ENCODE measurements at places on chromosomes 2 and 18.

- peak; percentile 8 for DNase-seq
Measured at GRCh38 chr18:68172842-68173549, 541.9 kb downstream of the TMX3 start.

GRCh38 chr2:128736689-128737545, 418.2 kb upstream of the HS6ST1 start:
- DNase-seq = peak; percentile 95

GRCh38 chr2:10883801-10884478, 27.8 kb upstream of the KCNF1 start:
- DNase-seq = no peak

DNA sequence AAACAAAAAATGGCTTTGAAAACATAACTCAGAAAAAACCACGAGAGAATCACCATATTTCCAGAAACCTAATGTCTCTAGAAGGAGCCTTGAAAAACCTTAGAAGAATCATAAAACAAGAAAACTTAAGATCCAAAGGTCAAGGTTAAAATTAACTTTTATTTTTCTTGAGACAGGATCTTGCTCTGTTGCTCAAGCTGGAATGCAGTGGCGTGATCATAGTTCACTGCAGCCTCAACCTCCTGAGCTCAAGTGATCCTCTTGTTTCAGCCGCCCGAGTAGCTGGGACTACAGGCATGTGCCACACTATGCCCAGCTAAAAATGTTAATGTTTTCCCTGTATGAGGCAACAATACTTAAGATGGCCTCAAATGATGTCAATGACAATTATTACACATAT, 254.2 kb upstream of the SESTD1 start:
- DNase-seq = no peak

GRCh38 chr2:148999451-148999921, 39.0 kb upstream of the LYPD6B start:
- DNase-seq = no peak

- DNase-seq = peak; percentile 72
Measured at GRCh38 chr2:174699993-174700766, 64.1 kb downstream of the CHRNA1 start.

DNA sequence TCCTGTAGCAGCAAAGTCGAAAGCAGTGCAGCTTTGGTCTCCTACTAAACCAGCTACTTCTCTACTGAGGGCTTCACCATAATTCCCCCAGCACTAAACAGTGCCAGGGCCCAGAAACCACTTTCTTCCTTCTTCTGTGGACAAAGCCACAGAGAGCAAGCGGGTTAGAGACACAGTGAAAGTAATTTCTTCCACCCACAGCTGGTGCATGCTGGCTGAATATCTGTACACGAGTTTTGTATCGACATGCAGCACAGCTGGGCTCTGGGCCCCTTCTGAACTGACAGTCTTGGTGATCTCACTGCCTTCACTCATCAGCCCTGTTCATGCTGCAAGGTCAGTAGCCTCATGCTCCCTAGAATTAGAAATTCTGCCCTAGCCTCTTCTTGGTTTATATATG, 74.0 kb upstream of the SULT1C3 start:
- DNase-seq = no peak

DNA sequence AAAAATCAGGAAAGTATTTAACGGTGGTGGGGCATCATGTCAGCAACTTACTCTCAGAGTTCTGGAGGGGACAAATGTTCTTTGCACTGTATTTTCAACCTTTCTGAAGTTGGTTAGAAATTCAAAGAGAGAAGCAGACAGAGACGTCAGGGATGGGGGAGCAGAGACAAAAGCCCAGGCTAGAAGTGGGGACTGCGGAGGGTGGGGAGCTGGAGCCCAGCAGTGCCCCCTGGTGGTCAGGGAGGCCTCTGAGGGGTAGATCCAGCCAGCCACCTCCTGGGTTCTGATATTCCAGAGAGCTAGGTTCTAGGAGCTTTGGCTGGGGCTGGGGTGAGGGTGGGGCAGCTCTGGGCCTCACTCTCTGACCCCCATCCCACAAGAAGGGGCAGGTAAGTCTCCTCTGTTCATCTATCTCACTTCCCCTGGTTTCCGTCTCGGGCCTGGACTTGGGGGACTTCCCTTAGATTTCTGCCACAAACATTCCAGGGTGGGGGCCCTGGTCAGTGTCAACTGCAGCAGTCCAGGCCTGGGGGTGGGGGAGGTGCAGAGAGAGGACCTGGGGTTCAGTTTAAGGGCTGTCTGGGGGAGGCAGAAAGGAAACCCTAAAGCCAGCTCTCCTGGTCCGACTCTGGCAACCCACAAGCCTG, 8.9 kb downstream of the TNS1 start:
- peak; percentile 92 for DNase-seq

- no peak for DNase-seq
Measured at GRCh38 chr2:151251012-151251411, 10.7 kb downstream of the RBM43 start.

GRCh38 chr2:130844161-130844560, 7.4 kb downstream of the ARHGEF4 start:
- no peak for DNase-seq

DNA sequence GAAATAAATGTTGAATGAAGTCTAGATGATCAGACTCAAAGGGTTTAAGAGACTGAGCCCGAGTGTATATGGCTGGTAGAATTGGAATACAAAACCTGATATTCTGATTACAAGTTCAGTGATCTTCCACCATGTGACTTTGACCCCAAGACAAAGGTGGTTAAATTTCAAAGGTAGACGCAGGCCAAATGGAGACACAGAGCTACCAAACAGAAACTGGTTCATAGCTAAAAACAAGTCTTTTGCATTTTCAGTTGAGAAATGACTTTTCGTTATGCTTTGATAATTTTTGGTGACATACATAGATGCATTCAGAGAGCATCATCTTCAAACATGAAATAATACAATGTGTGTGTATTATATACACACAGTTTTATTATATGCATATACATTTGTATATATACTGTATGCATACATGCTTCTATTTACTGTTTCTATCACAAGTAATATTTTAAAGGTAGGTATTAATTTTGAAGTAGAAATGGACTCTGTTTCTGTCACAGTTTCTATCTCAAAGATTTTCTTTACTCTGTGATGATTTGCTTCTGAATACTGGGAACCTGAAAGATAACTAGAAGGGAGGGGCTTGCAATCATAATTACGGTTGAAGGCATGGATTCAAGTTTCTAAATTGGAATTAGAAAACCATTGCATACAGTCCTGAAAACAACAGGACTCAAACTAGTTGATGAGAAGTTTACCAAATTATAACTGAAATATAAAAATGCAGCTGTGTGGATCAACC, 142.3 kb downstream of the ABCA12 start:
- no peak for DNase-seq

DNA sequence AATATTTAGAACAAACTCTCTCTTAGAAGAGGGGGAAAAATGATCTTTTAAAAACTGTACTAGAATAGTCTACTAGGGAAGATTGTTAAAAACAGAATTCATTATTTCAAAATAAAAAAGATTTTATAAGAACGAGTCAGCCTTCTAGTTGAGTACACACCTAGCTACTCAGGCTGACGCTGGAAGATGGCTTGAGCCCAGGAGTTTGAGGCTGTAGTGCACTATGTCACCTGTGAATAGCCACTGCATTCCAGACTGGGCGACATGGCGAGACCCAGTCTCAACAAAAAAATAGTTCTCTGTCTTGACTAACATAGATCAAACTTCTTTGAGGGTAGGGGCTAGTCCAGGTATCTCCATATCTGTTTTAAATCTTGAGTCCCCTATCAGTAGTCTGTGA, 33.9 kb downstream of the ERLEC1 start:
- no peak for DNase-seq

DNA sequence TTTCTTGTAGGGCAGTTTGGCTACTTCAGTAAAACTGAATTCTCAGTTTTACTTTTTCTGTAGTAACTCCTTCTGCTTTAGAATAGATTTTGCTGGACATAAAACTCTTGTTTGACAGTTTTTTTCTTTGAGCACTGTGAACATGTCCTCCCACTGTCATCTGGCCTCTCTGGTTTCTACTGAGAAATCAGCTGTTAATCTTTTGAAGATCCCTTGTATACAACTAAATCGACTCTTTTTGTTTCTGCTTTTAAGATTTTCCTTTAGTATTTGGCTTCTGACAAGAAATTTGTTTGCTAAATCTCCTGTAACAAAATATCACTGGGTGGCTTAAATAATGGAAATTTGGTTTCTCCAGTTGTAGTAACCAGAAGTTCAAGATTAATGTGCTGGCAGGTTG, 570.9 kb upstream of the RAB6C start:
- no peak for DNase-seq

DNA sequence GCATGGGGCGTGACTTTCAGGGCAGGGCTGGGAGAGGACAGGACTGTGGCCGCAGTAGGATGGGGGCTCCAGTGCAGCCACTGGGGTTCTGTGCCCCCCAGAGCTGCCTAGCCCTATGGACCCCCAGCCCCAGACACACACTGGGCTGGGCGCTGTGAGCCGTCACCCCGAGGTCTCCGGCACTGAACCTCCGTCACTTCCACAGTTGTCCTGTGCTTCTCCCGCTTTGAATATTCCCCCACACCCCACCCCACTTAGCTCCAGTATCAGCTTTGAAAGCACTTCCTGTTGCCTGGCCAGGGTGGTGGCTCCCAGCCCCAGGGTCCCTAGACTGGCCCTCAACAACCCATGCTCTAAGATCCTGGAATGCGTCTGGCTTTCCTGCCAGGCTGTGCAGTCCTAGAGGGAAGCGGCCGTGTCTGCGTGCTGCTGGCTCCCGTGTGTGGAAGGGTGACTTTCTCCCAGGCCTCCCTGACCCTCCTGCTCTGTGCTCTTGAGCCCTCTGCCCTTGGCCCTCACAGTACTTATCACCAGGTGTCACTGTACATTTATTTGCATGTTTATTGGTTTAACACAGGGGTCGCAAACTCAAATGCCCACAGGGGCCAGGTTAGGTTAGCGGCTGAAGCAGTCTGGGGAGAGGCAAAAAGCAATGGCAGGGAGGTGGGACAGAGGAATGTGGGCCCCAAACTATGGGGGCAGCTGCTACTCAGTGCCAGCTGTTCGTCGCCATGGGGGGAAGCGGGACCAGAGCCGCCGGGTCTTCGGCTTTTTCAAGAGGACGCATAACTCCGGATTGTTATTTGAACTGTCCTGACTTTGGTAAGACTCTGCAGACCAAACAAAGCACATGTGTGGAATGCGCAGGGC, 9.9 kb downstream of the OBSL1 start:
- DNase-seq = no peak

GRCh38 chr2:37181726-37182684, 6.5 kb downstream of the SULT6B1 start:
- DNase-seq = no peak

GRCh38 chr2:64338910-64339500, 115.0 kb upstream of the LGALSL start:
- no peak for DNase-seq

GRCh38 chr18:67672716-67673115, 156.2 kb upstream of the DSEL start:
- DNase-seq = no peak

- DNase-seq = no peak
Measured at GRCh38 chr18:36756242-36756641, 72.6 kb downstream of the TPGS2 start.

GRCh38 chr2:58904095-58904494, 663.0 kb upstream of the FANCL start:
- DNase-seq = no peak

DNA sequence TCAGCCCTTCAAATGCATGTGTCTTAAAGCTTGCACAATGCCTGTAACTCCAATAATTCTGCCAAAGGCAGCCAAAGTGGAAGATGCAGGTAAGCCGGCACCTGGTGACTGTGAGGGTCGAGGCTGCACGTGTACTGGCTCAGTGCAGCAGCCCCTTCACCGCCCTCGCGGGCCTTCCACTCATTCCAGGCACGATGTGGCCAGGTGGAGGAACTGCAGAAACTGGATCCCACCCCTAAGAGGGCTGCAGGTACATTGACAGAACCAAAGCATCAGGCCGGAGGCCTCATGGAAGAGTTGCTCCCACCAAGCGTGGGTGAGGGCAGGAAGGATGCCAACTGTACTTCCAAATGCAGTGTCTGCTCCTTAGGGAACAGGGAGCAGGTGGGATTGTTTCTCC, 253.4 kb downstream of the HDAC4 start:
- DNase-seq = no peak

GRCh38 chr18:36580874-36581750, 247.7 kb downstream of the TPGS2 start:
- no peak for DNase-seq

- DNase-seq = no peak
Measured at GRCh38 chr18:62713651-62714247, 1.6 kb upstream of the PHLPP1 start.

- no peak for DNase-seq
Measured at GRCh38 chr2:43238176-43238575, 11.8 kb upstream of the ZFP36L2 start.

- DNase-seq = no peak
Measured at GRCh38 chr2:42239289-42239661, 70.1 kb downstream of the EML4 start.

DNA sequence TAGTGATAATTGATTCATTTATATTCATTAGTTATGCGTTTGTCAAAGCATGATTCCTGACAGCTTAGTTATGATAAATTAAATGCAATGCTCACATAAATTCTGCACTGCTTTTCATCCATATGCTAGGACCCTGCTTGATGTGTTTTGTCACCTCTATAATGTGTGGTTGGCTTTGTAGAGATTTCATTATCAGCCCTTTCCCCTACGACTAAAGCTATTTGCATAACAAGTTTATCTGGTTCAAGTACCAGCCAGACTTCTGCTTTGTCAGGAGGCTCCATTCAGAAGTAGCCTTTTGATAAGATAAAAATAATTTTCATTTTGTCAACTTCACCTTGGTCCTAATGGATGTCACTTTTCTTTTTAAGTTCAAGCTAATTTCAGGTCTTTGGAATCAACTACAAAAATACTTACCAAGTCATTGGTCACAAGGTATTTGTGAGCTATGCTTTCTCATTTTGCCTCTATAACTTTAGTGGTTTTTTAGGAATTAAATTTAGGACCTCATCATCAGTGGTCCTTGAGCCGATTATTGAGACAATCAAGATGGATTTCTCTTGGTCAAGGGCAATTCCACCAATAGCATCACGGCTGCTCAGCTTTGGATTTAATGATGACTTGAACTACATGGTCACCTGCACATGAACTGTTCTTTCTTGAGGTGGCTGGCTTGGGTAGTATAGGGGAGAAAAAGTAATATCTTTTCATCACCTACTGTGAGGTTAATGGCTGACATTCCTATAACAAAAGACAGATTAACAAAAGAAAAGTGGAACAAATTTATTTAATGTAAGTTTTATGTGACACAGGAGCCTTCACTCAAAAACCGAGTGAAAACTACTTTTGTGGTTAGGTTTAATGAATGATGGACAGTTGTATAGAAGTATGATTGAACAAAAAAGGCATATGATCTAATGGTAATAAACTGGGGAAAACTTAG, 162.1 kb downstream of the MYO3B start:
- no peak for DNase-seq

- no peak for DNase-seq
Measured at GRCh38 chr2:115290478-115290877, 848.0 kb downstream of the DPP10 start.
